ENCODE measurements at places on chromosomes 5 and 9. TPM values are rescaled to one million over a fixed set of nuclear protein-coding genes. Genes with fewer than 3 reads are reported as not detected.

The AK1 gene
- 25.3 TPM for total RNA-seq

The ISCA1 gene
- total RNA-seq, result 74.7 TPM

The GNAQ gene
- 151 TPM for total RNA-seq

The DOCK8 gene
- 3.4 TPM for total RNA-seq

The SLC6A19 gene
- total RNA-seq, result under 0.01 TPM

All from temporal lobe (tissue), 4 donors.